ENCODE measurements at places on chromosomes 3 and 15.

DNA sequence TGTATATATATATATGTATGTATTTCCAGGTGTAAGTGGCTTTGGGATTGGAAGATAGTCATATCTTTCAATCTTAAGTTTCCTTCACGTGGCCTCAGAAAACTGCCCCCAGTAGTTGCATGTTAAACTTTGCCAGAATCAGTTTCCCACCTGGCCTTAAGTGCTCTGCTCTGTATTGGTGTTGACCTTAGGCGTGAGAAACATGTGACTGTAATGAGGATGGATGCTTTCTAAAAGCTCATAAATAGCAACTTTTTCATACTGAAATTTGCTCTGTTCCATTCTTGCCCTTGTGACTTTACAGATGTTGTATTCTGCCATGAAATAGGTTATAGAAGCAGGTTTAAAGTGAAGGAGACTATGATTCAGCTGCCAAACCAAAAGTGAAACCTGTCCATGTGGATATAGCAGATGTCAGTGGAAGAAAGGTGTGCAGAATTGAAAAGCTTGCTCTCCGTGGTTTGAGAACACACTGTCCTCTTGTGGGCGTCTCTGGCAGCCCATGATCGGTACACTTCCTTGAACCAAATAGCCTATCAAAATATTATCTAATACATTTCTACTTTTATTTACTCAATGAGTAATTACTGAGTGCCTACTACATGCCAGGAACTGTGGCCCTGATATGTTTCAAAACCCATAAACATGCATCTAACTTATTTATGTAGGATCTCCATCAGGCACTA, 15.8 kb downstream of the SCG5 start:
- no peak for DNase-seq

DNA sequence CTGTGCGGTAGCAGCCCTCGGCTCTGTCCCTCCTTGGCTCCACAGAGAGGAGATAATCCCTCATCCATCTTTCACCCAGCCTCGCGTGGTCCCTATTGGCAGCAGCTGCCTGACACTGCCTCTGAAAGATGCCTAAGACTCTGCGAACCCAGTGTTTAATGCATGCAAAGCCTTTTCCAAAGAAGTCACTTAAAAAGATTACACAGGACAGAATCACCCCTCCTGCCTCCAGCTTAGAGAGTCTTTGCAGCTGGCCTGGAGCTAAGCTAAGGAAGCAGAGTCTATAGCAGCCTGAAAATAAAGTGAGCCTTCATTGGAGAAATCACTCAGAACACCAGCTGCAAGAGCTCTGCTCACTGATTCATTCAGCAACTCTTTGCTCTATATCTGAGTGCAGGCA, 247.2 kb downstream of the SHQ1 start:
- no peak for DNase-seq

GRCh38 chr3:52794612-52795099, at the start of gene ITIH3:
Gene ITIH3 (plus strand): TSS chr3:52794796. CDS start chr3:52794804, 8 bp downstream.
- no peak for DNase-seq

DNA sequence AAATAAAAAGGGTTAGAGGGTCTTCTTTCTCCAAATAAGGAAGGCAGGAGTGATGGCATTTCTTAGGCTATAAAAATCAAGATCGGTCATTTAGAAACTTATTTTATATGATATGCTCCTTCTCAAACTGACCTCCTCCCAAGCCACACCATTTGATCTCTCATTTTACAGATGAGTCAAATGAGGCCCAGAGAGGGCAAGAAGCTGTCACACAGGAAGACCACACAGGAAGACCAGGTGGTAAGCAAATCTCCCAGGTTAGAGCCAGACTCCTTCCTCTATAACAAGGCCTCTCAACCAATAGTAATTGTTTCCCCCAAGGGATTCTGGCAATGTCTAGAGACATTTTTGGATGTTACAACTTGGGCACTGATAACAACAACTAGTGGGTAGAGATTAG, 13.8 kb downstream of the TLE3 start:
- no peak for DNase-seq

- DNase-seq = no peak
Observed at GRCh38 chr15:36090286-36090946, 489.0 kb upstream of the CDIN1 start.

DNA sequence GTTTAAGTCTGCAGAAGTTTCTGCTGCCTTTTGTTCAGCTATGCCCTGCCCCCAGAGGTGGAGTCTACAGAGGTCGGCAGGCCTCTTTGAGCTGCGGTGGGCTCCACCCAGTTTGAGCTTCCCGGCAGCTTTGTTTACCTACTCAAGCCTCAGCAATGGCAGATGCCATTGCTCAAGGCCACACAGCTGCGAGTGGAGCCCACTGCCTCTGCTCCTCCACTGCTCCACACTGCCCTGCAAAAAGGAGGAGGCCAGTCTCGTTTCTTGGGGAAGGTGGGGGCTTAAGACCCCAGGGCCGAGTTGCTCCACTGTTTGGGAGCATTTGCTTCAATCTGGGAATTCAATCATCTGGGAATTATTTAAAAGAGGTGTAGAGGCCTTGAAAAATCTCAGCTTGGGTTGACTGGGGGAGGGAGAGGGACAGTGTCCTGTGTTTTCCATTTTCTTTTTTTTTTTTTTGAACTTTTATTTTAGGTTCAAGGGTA, 144.6 kb upstream of the MEF2A start:
- no peak for DNase-seq

GRCh38 chr3:141268306-141268705, 36.7 kb downstream of the PXYLP1 start:
- DNase-seq = no peak

Data from T1000 (cell line).